ENCODE measurements at places on chromosomes 1 and 21.

DNA sequence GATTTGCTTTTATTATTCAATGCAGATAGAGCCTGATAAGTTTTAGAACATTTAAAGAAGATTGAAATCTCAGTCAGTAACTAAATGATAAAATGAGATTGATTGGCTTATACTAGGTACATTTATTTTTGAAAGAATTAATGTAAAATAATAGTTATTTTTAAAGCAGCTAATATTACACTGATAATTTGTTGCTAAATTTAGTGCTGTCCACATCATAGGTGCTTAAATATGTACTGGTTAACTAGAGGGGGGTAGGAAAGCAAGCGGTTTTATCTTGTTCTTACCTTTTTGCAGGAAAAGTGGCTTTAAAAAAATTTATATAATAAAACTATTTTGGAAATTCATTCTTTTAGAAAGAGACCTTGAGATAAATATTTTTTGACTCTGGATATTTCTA lies 40.4 kb upstream of the RWDD3 start:
- H3K27ac ChIP-seq = no peak overlapping the region
- no peak overlapping the region for H3K4me3 ChIP-seq
- no peaks in the 10 kb centered on the region for H3K27me3 ChIP-seq
- no peaks in the 10 kb centered on the region for H3K36me3 ChIP-seq

DNA sequence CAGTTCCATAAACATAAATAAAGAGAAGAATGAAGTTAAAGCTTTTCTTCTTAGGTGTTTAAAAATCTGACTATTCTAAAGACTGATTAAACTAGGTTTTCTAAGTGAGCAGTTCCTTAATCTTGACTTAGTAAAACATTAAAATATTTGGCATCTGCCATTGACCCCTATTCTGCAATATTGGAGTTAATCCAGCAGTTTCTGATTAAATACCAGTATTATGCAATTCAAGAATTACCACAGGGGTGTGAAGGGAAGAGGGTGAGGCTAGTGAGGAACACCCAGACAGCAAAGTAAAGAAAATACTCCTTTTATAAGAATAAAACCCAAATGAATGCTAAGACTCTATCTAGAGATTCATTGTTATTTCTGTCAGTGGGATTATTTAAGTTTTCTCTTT lies 40.9 kb downstream of the CLIC4 start:
- no peaks in the 10 kb centered on the region for H3K27me3 ChIP-seq
- H3K4me1 ChIP-seq = peaks cover 11% of the 10 kb centered on the region
- peak overlapping the region; percentile 19 for H3K27ac ChIP-seq

GRCh38 chr1:227070638-227071285 lies 130.7 kb downstream of the COQ8A start:
- H3K36me3 ChIP-seq = no peaks in the 10 kb centered on the region
- H3K4me1 ChIP-seq = no peaks in the 10 kb centered on the region
- no peaks in the 10 kb centered on the region for H3K27me3 ChIP-seq
- H3K4me3 ChIP-seq = no peak overlapping the region

DNA sequence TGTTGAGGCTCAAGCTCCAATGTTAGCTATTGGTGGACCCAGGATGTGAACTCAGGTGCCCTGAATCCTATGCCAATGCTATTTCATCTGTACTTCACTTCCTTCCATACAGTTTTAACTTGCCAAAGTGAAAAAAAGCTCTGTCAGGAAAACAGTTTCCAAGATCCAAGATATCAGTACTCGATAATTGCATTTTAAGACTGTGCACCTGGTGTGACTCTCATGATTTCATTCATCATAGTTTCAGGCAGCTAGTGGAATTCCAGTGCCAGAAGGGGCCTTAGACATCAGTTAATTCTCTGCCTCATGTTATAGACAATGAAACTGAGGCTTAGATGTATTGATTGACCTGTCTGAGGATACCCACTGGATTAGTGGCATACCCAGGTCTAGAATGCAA lies 26.5 kb upstream of the LEPR start:
- H3K27ac ChIP-seq = no peak overlapping the region
- no peaks in the 10 kb centered on the region for H3K4me1 ChIP-seq
- peaks cover 6% of the 10 kb centered on the region for H3K36me3 ChIP-seq
- H3K4me3 ChIP-seq = no peak overlapping the region

GRCh38 chr1:49622877-49623276 lies 400.9 kb downstream of the AGBL4 start:
- H3K27me3 ChIP-seq = no peaks in the 10 kb centered on the region
- H3K27ac ChIP-seq = no peak overlapping the region
- no peak overlapping the region for H3K4me3 ChIP-seq

DNA sequence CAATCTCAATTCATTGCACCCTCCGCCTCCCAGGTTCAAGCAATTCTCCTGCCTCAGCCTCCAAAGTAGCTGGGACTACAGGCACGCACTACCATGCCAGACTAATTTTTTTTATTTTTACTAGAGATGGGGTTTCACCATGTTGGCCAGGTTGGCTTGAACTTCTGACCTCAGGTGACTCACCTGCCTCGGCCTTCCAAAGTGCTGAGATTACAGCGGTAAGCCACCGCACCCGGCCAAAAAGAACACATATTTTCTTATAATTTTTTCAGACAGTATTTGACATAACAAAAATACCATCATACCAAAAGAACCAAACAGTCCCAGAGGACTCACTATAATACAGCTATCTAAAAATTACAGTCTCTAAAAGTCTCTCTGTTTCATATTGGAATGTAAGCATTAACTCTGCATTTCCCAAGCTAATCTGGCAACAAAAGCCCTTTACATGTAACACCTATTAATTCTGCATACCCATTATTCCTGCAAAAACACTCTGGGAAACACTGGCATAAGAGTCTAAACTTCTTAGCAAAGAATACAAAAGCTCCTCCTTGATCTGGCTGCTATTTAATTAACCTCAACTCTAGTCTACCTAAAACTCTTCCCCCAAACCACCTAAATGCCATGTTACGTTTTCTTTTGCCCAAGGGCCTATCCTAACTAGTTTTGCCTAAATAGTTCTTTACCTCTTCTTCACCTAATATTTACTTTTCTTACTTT lies 26.9 kb downstream of the WDR26 start:
- DNase-seq = no peak
- H3K4me3 ChIP-seq = no peak overlapping the region
- H3K4me1 ChIP-seq = no peaks in the 10 kb centered on the region
- H3K27me3 ChIP-seq = no peaks in the 10 kb centered on the region

DNA sequence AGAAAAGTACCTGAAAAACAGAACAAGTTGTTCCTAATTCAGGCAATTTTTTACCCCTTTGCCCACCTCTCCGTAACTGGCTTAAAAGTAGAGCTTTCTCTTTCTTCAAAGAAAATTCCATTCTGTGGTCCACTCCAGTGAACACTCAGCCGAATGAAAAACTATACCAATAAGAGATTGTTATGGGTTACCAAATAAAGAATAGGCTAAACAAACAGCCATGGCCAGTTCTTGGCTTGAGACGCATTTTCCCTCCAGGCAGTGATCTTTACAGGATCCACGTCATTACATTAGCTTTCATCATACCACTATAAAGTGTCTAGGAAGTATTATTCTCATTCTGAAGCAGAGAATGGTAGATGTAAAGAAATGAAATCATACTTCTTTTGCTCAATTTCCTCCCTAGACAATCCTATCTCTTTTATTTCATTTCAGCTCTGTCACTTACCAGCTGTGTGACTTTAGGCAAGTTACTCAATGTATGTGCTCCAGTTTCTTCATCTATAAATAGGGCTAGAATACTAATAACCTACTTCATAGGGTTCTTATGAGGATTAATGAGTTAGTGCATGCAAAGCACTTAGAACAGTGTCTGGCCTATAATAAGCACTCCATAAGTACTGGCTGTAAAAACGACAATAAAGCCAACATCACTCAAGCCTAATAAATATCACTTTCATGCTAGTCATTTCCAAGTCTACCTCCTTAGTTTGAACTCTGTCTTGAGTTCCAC lies 26.5 kb upstream of the TRIM45 start:
- no peak for DNase-seq
- H3K4me1 ChIP-seq = no peaks in the 10 kb centered on the region
- H3K27me3 ChIP-seq = no peaks in the 10 kb centered on the region
- no peak overlapping the region for H3K27ac ChIP-seq
- H3K36me3 ChIP-seq = no peaks in the 10 kb centered on the region
- H3K4me3 ChIP-seq = no peak overlapping the region

DNA sequence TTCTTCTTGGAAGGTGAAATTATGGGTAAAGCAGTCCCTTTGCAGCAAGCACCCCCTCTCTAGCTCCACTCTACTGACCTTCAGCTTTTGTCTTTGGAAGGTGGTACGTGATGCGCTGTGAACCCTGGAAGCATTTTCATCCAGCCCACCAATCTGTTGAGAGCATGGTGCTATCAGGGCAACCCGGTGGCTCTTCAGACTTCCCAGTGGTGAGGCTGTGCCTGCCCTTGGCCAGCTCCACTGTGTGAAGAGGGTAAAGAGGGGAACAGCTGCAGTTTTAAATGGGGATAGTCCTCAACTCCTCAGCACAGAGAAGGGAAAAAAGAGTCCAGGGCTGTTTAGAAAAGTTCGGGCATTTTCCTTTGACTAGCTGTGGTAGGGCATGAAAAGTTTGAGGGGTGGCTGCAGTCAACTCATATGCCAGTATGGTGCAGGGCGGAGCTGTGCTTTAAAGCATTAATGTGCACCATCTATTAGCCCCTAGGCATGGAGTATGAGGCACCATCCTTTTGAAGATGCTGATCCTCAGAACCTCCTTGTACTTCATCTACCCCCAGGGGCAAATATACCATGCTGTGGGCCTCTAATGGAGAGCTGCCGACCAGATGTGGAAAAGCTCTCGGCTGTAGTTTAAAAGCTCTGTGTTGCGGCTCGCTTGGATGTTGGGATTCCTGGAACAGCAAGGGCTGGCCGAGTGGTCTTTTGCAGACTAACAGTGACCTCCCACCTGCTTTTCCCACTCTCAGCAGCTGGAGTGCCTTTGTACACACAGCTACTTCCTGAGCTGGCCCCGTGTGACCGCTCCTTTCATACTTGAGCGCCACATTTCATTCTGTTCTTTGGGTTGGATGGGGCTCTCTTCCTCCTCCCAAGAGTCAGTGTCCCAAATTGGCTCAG lies 123.0 kb downstream of the PEX14 start:
- peaks cover 3% of the 10 kb centered on the region for H3K36me3 ChIP-seq
- H3K4me3 ChIP-seq = no peak overlapping the region
- no peak overlapping the region for H3K27ac ChIP-seq
- peaks cover 3% of the 10 kb centered on the region for H3K4me1 ChIP-seq
- DNase-seq = no peak

- no peak overlapping the region for H3K27ac ChIP-seq
- DNase-seq = no peak
- no peak overlapping the region for H3K4me3 ChIP-seq
- H3K4me1 ChIP-seq = no peaks in the 10 kb centered on the region
- H3K27me3 ChIP-seq = no peaks in the 10 kb centered on the region
- no peaks in the 10 kb centered on the region for H3K36me3 ChIP-seq
These were observed 207.2 kb upstream of the C1orf174 start for GRCh38 chr1:4107291-4107690.

Data from upper lobe of left lung (tissue), 6 donors.